ENCODE measurements at places on chromosomes 2 and 18. TPM values are rescaled to one million over a fixed set of nuclear protein-coding genes. Genes with fewer than 3 reads are reported as not detected.

- no peaks in the 10 kb centered on the region for H3K4me1 ChIP-seq
- H3K36me3 ChIP-seq = no peaks in the 10 kb centered on the region
- H3K27ac ChIP-seq = no peak overlapping the region
- no peak for DNase-seq
- no peaks in the 10 kb centered on the region for H3K27me3 ChIP-seq
Measured at GRCh38 chr18:52850031-52850560, 510.1 kb downstream of the DCC start.

DNA sequence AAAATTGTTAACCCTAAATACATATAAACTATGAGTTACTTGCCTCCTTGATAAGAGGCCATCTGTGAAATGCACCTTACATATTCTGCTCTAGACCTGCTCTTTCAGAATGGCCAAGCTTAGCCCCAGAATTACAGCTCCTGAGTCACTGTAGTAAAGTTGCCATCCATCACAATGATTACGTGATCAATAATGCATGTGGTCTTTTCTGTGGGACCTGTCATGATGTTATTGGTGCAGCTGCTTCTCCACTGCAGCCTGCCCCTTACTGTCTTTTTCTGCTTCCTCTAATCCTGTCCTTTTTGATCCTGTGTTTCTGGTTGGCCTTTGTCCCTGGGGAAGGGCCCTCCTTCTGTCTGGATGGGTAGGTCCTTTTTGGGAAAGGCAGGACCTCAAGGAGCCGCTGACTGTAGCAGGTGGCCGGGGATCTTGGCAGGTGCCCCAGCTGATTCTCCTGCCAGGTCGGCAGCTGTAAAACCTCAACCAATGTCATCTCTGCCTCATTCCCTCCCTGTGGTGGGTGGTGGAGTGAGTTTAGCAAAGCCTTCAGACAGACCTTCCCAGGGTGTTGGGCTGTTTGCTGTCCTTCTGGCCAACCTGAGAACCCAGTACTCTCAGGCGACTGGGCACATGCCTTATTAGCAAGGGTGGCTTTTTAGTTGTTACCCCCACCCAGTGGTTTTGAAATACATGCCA, 126.2 kb upstream of the EML6 start:
- H3K27me3 ChIP-seq = no peaks in the 10 kb centered on the region
- H3K4me1 ChIP-seq = peaks cover 71% of the 10 kb centered on the region
- no peak for DNase-seq
- no peak overlapping the region for H3K4me3 ChIP-seq
- peak overlapping the region; percentile 36 for H3K27ac ChIP-seq
- no peaks in the 10 kb centered on the region for H3K36me3 ChIP-seq

- H3K36me3 ChIP-seq = no peaks in the 10 kb centered on the region
- no peaks in the 10 kb centered on the region for H3K27me3 ChIP-seq
- no peak for DNase-seq
- H3K4me1 ChIP-seq = no peaks in the 10 kb centered on the region
- H3K4me3 ChIP-seq = no peak overlapping the region
- no peak overlapping the region for H3K27ac ChIP-seq
Measured at GRCh38 chr2:85110991-85111560, 22.1 kb upstream of the TCF7L1 start.

- H3K36me3 ChIP-seq = no peaks in the 10 kb centered on the region
- H3K4me1 ChIP-seq = no peaks in the 10 kb centered on the region
- no peak for DNase-seq
- H3K27ac ChIP-seq = no peak overlapping the region
Measured at GRCh38 chr18:68588169-68588568, 126.7 kb downstream of the TMX3 start.

- no peak for DNase-seq
- H3K27me3 ChIP-seq = no peaks in the 10 kb centered on the region
- no peaks in the 10 kb centered on the region for H3K36me3 ChIP-seq
- no peaks in the 10 kb centered on the region for H3K4me1 ChIP-seq
Measured at GRCh38 chr2:214550786-214551185, 139.9 kb downstream of the VWC2L start.

- DNase-seq = no peak
- no peak overlapping the region for H3K27ac ChIP-seq
- H3K4me1 ChIP-seq = no peaks in the 10 kb centered on the region
- no peaks in the 10 kb centered on the region for H3K27me3 ChIP-seq
- H3K36me3 ChIP-seq = no peaks in the 10 kb centered on the region
Measured at GRCh38 chr2:152743002-152743401, 24.6 kb downstream of the ARL6IP6 start.

DNA sequence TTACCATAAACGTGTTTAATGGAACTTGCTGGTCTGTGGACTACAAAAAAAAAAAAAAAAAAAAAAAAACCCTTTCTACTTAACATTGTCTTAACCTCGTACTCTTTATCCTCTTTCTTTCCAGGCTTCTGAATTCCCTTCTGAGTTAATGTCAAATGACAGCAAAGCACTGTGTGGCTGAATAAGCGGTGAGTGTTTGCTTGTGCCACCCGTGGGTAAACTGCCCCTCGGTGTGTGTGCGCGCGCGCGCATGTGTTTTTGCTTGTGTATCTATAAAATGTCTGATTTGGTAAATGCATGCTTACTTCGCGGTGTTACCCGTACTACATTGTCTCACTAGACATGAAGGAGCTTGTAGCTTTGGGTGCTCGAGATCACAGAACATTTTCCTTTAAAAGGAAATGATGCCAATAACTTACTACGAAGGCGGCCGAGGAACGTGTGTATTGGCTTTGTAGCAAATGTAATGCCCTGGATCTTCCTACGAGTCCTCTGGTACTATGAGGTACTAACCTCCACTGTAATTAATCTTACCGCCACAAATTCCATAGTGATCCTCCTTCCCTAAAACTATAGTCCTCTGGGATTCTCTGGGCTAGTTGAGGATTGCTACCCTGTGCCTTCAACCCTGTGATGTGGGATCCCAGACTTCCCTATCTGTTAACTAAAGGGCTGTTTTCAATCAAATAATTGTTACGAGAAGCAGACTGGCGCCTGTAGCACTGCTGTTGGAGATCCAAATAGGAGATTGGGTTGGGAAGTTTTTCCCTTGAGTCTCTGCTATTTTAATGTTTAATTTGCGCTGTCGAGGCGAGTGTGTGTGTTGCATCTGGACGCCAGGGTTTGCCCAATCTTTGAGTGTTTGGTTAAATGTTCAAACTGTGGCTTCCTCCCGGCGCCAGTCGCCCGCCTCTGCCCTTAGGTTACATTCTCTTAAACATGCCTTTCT, 1.1 kb downstream of the ID2 start:
- H3K27ac ChIP-seq = peak overlapping the region; percentile 87
- H3K4me1 ChIP-seq = peaks cover 9% of the 10 kb centered on the region
- H3K27me3 ChIP-seq = no peaks in the 10 kb centered on the region
- no peak for DNase-seq

DNA sequence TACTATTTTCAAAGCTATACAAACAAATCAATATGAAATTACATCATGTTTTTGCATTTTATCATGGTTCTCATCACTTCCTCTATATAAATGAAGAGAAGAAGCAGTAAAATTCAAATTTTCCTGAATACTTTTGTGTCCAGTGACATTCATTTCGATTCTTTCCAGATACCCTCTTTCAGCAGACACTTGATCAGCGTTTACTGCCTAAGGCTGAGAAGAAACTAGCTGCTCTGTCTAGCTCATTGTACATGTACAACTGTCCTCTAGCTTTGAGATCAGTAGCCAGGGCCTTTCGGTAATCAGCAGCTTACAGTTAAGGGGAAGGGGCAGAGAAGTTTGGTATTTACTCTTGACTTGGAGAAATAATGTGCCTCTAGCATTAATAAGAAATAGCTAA, 4.8 kb downstream of the VRK2 start:
- H3K4me1 ChIP-seq = peaks cover 17% of the 10 kb centered on the region
- DNase-seq = no peak
- H3K36me3 ChIP-seq = peaks cover 47% of the 10 kb centered on the region
- H3K27ac ChIP-seq = no peak overlapping the region

GRCh38 chr2:224584111-224584784, 915 bp downstream of the CUL3 start:
- H3K27ac ChIP-seq = peak overlapping the region; percentile 99
- H3K4me3 ChIP-seq = peak overlapping the region; percentile 91
- peaks cover 63% of the 10 kb centered on the region for H3K4me1 ChIP-seq
- no peak for DNase-seq
- no peaks in the 10 kb centered on the region for H3K36me3 ChIP-seq

- no peak for DNase-seq
- H3K4me1 ChIP-seq = no peaks in the 10 kb centered on the region
- no peak overlapping the region for H3K4me3 ChIP-seq
- no peaks in the 10 kb centered on the region for H3K27me3 ChIP-seq
- H3K36me3 ChIP-seq = peaks cover 54% of the 10 kb centered on the region
- H3K27ac ChIP-seq = no peak overlapping the region
Measured at GRCh38 chr18:76369791-76370190, 125.3 kb downstream of the ZNF516 start.

DNA sequence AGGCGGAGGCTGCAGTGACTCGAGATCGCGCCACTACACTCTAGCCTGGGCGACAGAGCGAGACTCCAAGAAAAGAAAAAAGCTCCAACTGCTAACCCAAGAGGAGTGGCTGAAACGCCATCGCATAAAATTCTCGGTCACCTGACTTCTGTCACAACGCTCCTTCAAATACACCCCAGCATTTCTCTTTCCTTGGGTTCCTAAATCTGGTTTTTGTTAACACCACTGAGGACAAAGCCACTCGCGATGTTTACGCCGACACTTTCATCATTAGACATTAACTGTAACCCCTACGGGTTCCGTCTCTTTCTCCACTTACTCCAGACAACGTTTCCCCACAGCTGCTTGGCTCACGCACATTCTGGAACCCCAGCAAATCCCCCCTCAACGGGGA, 679 bp downstream of the CLK1 start:
- H3K36me3 ChIP-seq = peaks cover 16% of the 10 kb centered on the region
- DNase-seq = no peak
- H3K4me1 ChIP-seq = peaks cover 14% of the 10 kb centered on the region
- peak overlapping the region; percentile 99 for H3K27ac ChIP-seq
- peak overlapping the region; percentile 81 for H3K4me3 ChIP-seq
- no peaks in the 10 kb centered on the region for H3K27me3 ChIP-seq

The MCM6 gene
- 9.0 TPM for total RNA-seq

The SP5 gene
- total RNA-seq = not detected

The IGFBP5 gene
- 122 TPM for total RNA-seq

The GREB1 gene
- 0.08 TPM for total RNA-seq

The CPO gene
- not detected for total RNA-seq

Data from esophagus squamous epithelium (tissue), 5 donors.